Activated naive CD4-positive, alpha-beta T cell treated with anti-CD3 and anti-CD28 coated beads, Interleukin-2, amount 10 ng/mL, durations not matched to agents 7 days and 5 days (primary cell): ENCODE measurements at places on chromosomes 6 and 20.

DNA sequence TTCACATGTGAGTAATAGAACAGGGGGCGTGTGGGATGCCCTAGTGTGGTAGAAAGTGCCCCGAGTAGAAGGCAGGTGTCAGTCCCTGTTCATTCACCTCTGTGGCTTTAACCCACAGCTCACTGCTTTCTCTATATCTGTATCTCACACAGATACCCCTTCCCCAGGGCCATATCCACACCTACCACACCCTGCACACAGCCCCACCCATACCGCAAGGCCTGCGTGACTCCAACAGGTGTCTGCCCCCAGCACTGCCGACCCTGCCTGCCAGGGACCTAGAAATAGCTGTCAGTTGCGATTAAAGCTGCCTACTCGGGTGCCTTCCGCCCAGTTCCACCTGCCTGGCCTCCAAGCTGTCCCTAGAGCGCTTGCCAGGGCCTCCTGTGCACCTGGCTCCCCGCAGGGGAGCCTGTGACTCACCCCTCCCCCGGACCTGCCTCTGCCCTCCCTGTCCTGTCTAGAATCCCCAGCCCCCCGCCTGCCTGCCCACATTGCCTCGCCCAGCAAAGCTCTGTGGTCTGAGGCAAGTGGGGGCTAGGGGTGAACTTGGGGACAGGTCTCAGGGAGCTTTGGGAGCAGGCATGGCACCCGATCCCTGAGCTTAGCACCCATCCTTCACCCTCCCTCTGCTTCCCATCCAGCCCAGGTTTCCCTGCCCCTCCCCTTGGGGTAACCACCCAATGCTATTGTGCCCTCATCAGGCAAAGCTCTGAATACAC lies 38.3 kb upstream of the ID1 start:
- no peak for DNase-seq

DNA sequence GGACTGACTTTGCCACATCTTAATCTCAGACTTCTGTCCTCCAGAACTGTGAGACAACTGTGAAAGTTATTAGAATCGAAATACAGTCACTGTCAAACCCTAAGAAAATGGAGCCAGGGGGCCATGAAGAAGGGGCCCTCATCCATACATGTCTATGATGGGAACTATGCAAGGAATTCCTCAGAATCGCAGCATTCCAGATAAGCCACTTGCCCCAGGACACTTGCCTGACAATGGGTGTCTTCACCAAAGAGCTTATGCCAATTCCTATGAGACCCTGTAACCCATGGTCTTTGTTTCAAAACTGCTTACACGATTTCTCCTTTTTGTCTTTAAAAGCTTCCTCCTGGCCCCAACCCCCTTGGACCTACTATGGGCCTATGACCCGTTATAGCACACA lies 90.4 kb upstream of the FOXP4 start:
- no peak for DNase-seq

- DNase-seq: no peak
Observed at GRCh38 chr6:36779227-36779626, 60.0 kb downstream of the CPNE5 start.

DNA sequence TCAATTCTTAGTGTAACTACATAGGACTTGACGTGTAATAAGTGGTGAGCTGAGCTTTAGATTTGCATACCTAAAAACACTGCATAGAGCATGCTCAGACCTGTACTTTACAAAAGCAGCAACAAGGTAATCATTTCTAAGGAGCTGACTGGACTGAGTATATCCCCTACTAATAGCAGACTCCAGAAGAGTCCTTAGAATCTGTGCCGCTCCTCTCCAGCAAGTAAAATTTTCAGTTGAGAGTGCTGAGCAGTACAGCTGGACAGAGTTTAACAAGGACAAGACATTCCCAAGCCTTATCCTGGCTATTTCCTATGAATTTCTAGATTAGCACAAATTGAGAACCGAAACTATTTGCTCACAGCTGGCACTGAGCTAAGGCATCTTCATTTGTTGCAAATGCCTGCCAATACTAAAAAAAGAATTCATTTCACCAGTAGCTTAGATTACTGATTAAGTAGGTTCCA lies 26.1 kb upstream of the KLHL31 start:
- DNase-seq: no peak

- no peak for DNase-seq
Observed at GRCh38 chr6:90646940-90647339, 60.1 kb upstream of the MAP3K7 start.

DNA sequence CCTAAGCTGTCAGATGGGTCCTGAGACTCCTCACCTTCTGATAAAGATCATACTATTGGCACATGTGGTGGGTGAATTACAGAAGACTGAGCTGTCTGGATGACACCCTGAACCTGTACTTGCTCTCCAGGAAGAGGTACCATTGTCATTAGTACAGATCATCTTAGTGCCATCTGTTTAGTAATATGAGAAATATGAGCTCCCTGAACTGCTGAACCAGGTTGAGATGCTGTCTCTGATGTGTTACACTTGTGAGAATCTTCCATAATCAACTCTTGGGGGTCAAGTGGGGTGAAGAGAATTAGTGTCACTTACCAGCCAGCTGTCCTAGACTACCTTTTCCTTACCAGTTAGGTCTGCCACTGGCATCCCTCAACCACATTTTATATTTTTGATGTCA lies 531.0 kb downstream of the EPHA7 start:
- no peak for DNase-seq

DNA sequence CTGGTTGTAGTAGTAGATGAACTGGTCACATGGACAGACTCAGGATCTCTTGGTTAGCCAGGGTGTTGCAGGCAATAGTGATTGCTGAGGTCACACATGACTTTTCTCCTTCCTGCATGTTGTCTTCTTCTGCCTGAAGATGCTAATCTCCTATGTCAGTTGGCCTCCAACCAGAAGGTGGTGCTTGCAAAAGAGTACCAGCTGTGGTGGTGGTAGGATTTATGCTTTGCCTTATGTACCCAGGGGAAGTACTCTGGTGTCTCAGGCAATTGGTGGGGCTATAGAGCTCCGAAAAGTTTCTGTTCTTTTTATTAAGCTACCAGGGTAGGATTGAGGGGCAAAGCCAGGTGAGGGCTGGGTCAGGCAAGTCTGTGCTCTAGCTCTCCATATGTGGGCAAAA lies 98.5 kb downstream of the CARMIL1 start:
- DNase-seq: no peak

DNA sequence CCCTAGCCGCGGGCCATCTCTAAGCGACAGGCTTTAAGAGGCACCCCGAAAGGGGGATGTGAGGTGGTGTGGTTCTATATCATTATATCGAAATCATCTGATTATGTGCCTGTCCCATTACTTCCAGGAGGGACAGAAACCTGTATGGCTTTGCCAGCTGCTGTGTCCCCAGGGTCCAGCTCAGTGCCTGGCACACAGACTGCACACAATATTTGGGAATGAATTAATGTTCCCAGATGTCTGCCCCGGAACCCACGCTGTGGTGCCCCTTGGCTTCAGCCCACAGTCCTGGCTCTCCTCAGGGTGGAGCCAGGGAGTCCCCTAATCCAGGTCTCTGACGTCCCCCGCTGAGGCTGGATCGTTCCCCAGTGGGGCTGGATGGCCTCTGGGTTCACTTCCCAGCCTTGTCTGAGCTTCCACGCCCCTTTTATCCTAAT lies 8.9 kb upstream of the AHCY start:
- no peak for DNase-seq

- no peak for DNase-seq
Observed at GRCh38 chr6:24822696-24823095, 24.0 kb upstream of the ARMH2 start.

DNA sequence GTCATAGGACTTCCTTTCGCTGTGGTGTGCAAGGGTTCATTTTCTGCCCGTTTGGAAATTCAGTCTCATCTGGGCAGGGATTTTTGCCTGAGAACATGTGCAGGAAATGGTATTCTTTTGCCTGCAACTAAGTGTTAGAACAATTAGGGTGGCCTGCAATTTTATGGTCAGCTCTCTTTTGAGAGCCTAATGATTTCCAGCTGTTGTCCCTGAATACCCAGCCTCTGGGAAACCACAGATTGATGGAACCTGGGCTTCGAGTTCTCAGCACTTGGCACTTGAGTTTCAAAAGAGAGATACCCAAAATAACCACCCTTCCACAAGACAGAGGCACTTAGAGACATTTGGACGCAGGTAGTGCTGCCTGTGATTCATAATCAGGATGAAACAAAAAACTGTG lies 217.2 kb upstream of the FOXA2 start:
- DNase-seq: no peak

GRCh38 chr20:1621316-1621715 lies 1.5 kb upstream of the SIRPB1 start:
- DNase-seq: no peak

GRCh38 chr6:90483116-90483839 lies 103.6 kb downstream of the MAP3K7 start:
- no peak for DNase-seq

GRCh38 chr6:143718472-143718871 lies 40.7 kb downstream of the PHACTR2 start:
- no peak for DNase-seq

- no peak for DNase-seq
Observed at GRCh38 chr20:48186447-48186846, 401.2 kb upstream of the SULF2 start.

- no peak for DNase-seq
Observed at GRCh38 chr6:38460186-38460585, 179.5 kb downstream of the BTBD9 start.

- DNase-seq: no peak
Observed at GRCh38 chr6:80468398-80468797, 361.9 kb downstream of the BCKDHB start.

- DNase-seq: no peak
Observed at GRCh38 chr6:38234141-38234540, 405.6 kb downstream of the BTBD9 start.

GRCh38 chr6:169967687-169968086 lies 216.3 kb downstream of the ERMARD start:
- no peak for DNase-seq

GRCh38 chr6:35794536-35795452 lies 2.3 kb downstream of the CLPS start:
- no peak for DNase-seq

GRCh38 chr6:14026831-14027539 lies 90.6 kb upstream of the CD83 start:
- no peak for DNase-seq

GRCh38 chr6:137277971-137278637 lies 58.9 kb upstream of the IFNGR1 start:
- DNase-seq: no peak

GRCh38 chr20:13158369-13158768 lies 62.7 kb upstream of the ISM1 start:
- DNase-seq: no peak
